ENCODE measurements at places on chromosomes 7 and 10.

GRCh38 chr7:36602934-36603887 lies 121.1 kb downstream of the AOAH start:
- no peak for DNase-seq

GRCh38 chr10:45199205-45199740 lies 116.1 kb downstream of the OR13A1 start:
- no peak for DNase-seq

- DNase-seq, result no peak
Observed at GRCh38 chr7:104956753-104957450, 57.1 kb upstream of the KMT2E start.

DNA sequence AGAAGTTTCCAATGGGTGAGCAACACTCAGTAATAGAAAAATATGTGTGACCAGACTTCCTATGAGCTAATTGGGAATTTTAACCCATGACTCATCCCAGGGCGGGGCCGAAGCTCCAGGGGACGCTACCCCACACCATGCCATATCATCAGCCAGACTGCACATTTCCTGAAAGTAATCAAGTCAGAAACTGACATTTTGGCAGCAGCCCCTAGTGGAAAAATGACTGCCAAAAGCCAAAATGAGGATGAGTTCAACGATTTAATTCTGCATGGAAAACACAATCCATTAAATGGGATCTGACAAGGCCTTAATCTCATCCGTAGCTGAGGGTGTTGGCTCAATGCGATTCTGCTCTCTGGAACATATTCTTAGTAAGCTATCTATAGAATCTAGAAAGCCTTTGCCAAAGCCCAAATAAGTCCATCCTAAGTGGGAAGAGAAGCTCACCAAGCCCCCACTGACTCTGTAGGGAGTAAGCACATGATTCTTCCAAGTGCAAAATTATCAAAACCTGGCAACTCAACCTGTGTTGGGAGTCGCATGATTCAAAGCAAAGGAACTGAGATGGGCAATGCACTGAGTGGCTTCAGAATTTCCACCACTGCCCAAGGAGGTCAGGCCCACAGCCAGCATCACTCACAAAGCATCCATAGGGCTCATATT lies 93.1 kb upstream of the PDE1C start:
- DNase-seq, result peak; percentile 84

GRCh38 chr7:75850235-75850634 lies 28.6 kb upstream of the RHBDD2 start:
- DNase-seq, result no peak

- no peak for DNase-seq
Observed at GRCh38 chr10:122864901-122865300, 14.5 kb downstream of the FAM24B start.

- DNase-seq, result no peak
Observed at GRCh38 chr7:41977661-41978060, 259.3 kb downstream of the GLI3 start.

DNA sequence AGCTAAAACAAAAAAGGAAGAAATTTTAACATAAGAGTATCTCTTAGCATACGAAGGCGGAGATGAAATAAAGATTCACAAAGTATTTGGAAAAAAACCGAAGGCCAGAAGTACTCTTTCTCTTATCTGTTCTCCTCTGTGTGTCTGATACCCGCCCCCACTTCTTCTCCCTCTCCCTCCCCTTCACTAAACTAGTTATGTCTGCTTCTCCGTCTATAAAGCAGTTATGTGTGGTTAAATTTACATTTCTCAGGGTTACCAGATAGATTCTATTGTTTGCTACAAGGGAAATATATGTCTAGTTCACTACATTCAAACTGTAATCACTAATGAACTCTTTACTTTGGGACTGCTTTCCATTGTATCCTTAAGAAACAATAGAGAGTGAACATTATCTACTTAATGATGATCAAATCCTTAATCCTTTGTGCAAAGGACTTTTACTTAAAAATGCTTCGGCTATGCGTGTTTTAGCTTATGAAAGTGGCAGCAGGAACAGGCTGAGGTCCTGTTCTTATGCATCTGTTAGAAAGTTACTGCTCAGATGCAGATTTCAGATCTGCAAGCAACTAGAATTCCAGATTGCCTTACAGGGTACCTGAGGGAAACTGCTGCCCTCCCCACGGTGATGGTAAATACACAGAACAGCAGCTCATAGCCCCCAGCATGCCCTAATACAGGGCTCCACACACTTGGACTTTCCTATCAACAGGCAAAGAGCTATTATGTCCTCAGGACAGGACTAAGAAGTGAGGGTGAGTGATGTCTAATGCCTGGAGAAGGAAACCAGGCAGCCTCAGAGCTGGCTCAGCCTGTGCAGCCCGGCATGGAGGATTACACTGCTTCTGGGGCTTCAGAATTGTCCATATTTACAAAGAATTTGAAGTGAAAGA lies 273.3 kb downstream of the FZD1 start:
- DNase-seq, result no peak

DNA sequence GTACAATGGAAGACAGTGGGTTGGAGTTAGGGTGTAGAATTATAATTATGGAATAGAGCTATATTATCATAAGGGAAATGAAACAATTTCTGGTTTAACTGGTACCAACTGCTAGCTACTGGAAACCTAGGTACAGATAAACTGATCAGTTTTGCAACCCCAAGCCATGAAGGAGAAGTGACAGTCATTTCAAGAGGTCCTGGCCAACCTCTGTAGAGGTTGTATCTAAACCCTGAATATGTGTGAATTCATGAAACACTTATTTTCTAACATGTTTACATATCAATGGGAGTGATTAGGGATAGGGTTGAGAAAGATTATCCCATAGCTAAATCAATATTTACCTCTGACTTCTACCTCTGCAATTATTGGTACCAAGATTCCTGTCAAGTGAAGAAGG lies 29.9 kb upstream of the CC2D2B start:
- no peak for DNase-seq

- DNase-seq, result no peak
Observed at GRCh38 chr7:159317294-159317693, 172.6 kb upstream of the VIPR2 start.

- no peak for DNase-seq
Observed at GRCh38 chr10:133196936-133197758, 32.9 kb upstream of the UTF1 start.

DNA sequence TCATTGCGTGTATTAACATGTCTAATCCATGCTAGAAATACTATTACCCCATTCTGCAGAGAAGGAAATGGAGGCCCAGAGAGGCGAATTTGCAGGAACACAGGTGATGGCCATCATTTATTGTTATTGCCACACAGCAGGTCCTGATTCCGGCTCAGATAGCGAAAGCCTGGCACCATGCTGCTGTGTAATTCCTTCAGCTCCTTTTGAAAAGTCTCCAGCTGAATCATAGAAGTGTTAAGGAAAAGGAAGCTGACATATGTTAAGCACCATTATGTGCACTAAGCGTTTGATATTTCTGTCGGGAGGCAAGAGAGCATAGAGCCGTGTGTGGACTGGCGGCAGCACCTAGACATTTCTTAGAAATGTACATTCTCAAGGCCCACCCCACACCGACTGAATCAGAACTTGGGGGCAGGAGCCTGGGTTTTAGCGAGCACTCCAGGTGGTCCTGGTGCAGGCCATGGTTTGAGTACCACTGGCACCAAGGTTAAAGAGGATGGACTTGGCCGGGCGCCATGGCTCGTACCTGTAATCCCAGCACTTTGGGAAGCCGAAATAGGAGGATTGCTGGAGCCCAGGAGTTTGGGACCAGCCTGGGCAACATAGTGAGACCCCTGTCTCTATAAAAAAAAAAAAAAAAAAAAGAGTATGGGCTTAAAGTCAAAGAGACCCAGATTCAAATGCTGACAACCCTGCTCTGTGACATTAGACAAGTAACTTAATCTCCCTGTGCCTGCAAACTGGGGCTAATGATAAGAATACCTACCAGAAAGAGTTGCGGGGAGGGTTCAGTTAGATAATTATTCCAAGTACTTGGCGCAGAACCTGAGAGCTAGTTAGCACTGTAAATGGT lies 52.2 kb downstream of the UNC5B start:
- DNase-seq, result no peak

DNA sequence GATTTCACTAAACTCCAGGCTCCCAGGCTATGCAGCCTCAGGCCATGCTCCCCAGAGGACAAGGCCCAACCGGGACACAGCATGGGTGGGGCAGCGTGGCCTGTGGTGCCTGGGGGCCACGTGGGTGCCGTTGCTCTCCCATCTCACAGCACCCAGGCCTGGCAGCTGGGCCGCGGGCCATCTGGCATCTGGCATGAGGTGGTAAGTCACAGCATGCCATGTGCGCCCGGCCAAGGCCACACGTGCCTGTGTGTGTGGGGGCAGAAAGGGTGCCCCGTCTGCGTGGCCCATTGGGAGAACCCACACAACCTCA lies 204.1 kb downstream of the EBF3 start:
- DNase-seq, result no peak

DNA sequence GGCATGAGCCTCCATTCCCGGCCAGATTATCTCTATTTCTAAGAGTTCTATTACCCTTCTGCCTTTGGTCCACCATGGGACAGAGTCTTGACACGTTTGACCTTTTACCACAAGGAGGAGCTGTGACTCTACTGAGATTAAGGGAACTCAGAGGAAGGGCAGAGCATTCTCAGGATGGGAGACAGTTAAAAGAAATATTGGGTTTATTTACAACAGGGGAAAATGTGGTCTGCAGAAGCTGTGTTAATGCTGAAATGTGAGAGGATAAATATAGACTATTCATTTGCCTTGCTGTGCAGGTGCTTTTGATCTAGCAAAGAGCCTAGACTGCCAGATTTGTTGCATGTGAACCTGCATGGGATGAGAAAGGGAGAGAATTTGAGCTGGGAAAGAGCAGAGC lies 45.8 kb upstream of the PRSS58 start:
- no peak for DNase-seq

DNA sequence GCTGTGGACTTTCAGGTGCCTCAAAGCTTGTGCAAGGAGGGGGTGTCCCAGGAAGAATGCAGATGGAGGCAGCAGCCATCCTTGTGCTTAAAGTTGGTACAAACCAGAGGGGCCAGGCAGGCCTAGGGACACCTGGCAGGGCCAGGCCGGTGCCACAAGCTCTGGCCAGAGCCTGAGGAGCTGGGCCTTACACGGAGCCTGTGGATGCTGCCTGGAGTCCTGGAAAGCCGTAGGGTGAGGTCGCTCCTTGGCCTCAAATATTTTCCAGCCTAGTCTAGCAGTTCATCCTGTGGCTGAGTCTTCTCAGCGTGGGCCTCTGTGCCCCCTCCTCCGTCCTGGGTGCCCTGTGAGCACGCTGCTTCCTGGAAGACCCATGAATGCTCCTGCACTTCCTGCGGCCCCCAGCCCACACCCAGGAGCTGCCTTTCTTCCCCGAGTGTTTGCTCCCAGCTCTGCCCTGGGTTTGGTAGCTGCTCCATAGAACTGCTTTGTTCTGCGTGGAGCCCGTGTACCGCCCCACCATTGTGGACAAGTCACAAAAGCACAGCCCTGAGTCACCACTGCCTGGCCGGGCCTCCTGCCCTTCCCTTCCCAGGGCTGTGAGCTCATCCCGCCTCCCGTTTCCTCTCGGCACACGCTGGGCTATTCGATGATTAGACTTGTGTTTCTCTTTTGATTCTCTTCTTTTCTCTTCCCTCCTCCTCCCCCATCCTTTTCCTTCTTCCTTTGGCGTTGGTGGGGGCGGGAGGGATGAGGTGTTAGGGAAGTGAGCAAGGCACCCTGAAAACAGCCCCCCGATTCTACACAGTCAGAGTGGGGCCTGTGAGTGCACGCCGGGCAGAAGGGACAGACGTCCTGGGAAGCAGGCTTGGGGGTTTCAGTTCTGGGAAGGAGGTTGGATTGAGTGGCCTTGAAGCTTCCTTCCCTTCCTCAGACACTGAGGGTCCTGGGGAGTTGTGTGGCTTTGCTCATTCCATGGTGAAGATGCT lies 73.2 kb upstream of the SHH start:
- DNase-seq, result no peak

Data from cerebellum (tissue), 4 donors.